ENCODE measurements at places on chromosomes 6 and 20. TPM values are rescaled to one million over a fixed set of nuclear protein-coding genes. Genes with fewer than 3 reads are reported as not detected.

The LHFPL5 gene
- total RNA-seq: not detected

DNA sequence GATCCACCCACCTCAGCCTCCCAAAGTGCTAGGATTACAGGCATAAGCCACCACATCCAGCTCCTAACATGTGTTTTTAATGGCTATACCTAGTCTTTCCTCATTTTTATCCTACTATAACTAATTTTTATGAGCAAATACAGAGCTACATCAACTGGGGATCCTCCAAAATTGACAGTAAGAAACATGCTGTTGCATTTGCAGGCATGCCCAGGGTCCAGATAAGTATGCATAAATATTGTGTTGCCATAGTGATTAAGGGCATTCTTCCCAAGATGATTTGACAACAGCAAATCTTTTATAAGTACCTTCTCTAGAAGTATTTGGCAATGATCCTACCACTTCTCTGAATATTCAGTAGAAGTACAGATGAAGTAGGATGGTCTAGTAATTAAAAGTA, 41.9 kb upstream of the MOXD1 start:
- H3K4me3 ChIP-seq: no peak overlapping the region
- DNase-seq: no peak
- peaks cover 8% of the 10 kb centered on the region for H3K4me1 ChIP-seq
- H3K27ac ChIP-seq: no peak overlapping the region
- no peaks in the 10 kb centered on the region for H3K27me3 ChIP-seq
- no peaks in the 10 kb centered on the region for H3K36me3 ChIP-seq

DNA sequence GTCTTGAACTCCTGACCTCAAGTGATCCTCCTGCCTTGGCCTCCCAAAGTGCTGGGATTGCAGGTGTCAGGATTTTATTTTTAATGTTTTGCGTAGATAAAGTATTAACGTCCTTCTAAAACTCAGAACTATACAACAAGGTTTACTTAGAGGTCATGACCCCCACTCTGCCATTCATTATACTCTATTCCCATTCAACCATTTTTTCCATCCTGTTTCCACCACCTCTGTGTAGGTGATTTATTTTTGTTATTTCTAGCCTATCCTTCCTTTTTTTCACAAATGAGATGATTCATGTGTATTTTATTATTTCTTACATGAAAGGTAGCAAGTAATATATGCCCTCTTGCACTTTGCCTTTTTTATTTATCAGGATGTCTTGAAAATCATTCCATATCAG, 138.1 kb downstream of the FARS2 start:
- H3K4me1 ChIP-seq: peaks cover 5% of the 10 kb centered on the region
- H3K36me3 ChIP-seq: no peaks in the 10 kb centered on the region
- no peak overlapping the region for H3K4me3 ChIP-seq
- no peaks in the 10 kb centered on the region for H3K27me3 ChIP-seq

DNA sequence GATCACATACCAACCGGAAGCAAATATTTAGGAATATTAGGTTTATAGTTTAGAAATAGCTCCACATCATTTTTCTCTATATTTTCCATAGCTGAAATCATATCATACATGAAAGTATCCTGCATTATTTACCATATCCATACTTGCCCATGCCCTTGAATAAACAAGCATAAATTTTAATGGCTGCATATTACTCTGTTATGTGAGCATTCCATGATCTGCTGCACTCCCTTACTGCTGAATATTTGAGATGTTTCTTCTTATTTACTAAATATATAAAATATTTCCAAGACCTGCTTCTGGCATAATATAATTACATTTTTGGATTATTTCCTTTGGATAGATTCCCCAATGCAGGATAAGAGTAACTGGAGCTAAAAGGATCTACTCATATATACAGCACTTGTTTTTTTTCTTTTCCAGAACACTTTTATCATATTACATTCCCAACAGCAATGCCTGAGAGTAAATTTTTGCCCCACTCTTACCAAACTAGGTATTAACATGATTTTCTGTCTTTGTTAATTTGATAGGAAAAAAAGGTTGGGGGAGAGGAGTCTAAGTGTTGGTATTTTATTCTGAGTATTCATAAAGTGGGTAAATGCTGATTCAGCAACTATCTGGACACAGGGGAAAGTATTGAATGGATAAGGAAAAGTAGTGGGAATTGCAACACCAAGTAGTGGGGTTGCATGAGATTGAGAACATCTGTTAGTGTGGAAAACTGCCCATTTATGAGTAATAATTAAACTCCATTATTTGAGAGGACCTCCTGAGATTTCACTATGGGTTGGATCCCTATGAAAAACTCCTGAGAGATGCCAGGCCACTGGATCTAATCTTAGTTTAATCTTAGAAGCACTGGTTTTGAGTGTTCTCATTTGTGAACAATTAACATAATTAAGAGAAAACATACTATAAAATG, 76.0 kb downstream of the MAN1A1 start:
- no peaks in the 10 kb centered on the region for H3K27me3 ChIP-seq
- H3K36me3 ChIP-seq: no peaks in the 10 kb centered on the region
- H3K27ac ChIP-seq: no peak overlapping the region
- peak; percentile 95 for DNase-seq

DNA sequence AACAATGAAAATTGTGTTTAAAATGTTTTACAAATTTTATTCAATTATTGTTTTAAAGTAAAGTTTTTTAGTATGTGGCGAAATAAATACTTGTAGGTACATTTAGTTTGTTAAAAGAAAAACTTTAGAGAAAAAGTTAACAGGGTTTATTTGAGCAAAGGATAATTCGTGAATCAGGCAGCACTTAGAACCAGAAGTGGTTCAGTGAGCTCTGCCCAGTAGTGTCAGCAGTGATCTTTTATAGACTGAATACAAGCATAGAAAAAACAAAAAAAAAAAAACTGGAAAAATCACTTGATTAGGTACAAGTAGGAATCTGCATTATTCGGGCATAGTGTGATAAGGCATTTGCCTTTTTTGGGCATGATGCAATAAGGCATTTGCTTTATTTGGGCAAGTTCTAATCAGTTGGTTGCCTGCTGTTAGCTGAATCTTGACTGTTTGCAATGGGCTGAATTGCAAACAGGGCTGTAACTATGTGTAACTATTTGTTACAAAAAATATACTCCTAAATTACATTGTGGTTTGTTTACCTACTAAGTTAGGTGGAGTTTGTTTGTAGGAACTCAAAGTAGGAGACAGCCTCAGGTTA, 122.9 kb upstream of the MMS22L start:
- no peaks in the 10 kb centered on the region for H3K4me1 ChIP-seq
- H3K27ac ChIP-seq: no peak overlapping the region
- no peak overlapping the region for H3K4me3 ChIP-seq
- no peak for DNase-seq

DNA sequence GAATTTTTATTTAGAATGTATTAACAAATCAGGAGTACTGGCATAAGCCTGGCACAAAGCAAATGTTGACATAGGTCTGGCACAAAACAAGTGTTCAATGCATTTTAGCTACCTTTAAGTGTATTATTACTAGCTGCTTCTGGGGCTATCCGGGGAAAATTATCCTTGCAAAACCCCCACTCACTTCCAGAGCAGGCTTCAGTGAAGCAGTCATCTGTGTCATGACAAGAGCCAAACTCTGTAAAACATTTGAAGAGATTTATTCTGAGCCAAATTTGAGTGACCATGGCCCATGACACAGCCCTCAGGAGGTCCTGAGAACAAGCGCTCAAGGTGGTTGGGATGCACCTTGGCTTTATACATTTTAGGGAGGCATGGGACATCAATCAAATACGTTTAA, 6.4 kb upstream of the TRIM38 start:
- no peak overlapping the region for H3K4me3 ChIP-seq
- no peaks in the 10 kb centered on the region for H3K36me3 ChIP-seq
- no peaks in the 10 kb centered on the region for H3K4me1 ChIP-seq
- H3K27me3 ChIP-seq: no peaks in the 10 kb centered on the region
- no peak overlapping the region for H3K27ac ChIP-seq

The NKAIN4 gene
- 1.1 TPM for total RNA-seq

GRCh38 chr6:163745536-163746400, 331.2 kb downstream of the QKI start:
- DNase-seq: peak; percentile 79
- H3K4me1 ChIP-seq: peaks cover 17% of the 10 kb centered on the region

DNA sequence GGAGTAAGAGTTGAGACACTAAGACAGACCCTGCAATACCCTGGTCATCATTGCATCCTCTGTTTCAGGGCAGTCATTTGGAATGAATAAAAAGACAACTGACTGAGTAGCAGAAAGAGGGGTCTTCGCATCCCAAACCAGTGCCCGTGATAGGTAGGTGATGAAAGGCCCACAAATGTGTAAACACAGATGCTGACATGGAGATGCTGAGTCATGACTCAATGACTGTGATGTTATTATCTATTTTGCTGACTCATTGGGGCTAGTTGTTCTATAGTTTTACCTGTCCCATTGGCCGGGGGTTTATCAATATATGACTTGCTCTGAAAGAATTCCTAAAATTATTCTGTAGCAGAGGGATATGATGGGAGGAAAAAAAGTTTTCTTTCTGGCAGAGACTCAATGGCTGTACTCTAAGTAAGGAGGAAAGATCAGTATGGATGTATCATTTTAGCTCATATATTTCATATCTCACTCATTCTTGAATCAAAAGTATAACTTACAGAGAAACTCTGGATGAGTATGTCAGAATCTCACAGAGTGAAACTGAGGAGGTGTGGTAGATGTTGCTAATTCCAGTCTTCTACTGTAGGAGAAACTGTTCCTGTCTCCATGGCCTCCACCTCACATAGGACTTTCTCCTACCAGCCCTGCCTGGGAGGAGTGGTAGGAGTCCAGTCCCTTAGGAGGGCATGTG, 119.9 kb upstream of the PREP start:
- H3K27ac ChIP-seq: no peak overlapping the region
- no peaks in the 10 kb centered on the region for H3K36me3 ChIP-seq
- DNase-seq: no peak
- no peaks in the 10 kb centered on the region for H3K27me3 ChIP-seq

DNA sequence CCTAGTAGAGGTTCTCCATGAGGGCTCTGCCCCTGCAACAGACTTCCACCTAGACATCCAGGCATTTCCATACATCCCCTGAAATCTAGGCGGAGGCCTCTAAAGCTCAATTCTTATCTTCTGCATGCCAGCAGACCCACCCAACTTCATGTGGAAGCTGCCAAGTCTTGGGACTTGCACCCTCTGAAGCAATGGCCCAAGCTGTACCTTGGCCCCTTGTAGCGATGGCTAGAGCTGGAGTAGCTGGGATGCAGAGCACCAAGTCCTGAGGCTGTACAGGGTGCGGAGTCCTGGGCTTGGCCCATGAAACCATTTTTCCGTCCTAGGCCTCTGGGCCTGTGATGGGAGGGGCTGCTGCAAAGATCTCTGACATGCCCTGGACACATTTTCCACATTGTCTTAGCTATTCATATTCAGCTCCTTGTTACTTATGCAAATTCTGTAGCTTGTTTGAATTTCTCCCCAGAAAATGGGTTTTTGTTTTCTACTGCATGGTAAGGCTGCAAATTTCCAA, 17.4 kb upstream of the ELOVL5 start:
- no peak for DNase-seq
- no peak overlapping the region for H3K27ac ChIP-seq
- no peaks in the 10 kb centered on the region for H3K36me3 ChIP-seq
- H3K27me3 ChIP-seq: no peaks in the 10 kb centered on the region

DNA sequence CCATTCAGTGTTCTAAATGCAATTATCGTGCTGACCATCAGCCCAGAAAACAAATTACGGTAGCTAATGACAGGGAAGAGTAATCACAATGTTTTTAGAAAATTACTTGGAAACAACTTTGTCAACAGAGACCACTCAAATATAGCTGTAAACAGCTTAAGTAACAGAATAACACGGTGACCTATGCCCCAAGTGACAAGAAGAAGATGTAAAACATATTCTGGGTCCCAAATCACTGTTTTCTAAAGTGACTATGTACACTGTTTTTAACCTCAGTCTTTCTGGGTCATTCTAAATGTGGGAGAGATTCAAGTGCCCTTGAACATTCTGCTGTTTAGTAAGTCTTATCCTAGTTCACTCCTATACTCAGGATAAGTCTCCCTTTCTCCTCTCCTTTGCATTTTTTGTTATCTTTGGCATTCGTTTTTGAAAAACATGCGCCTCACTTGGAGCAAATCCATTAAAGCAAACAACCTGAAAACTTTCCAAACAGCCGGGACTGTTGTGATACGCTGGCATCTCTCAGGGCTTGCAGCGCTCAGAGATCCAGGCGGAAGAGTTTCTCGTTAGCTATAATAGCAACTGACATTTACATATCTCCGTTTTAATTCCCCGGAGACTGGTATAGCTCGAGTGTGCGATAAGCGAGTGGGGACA, 114.5 kb upstream of the SOX4 start:
- no peak overlapping the region for H3K4me3 ChIP-seq
- H3K27ac ChIP-seq: peak overlapping the region; percentile 21
- peak; percentile 90 for DNase-seq
- H3K27me3 ChIP-seq: no peaks in the 10 kb centered on the region
- peaks cover 9% of the 10 kb centered on the region for H3K4me1 ChIP-seq

GRCh38 chr20:19858466-19859371, 100.7 kb downstream of the RIN2 start:
- H3K27ac ChIP-seq: no peak overlapping the region
- DNase-seq: peak; percentile 66
- no peaks in the 10 kb centered on the region for H3K27me3 ChIP-seq
- H3K36me3 ChIP-seq: no peaks in the 10 kb centered on the region
- no peak overlapping the region for H3K4me3 ChIP-seq

The GJA10 gene
- total RNA-seq: not detected

The CFB gene
- total RNA-seq: 0.66 TPM

The HLA-DQA1 gene
- total RNA-seq: not detected

DNA sequence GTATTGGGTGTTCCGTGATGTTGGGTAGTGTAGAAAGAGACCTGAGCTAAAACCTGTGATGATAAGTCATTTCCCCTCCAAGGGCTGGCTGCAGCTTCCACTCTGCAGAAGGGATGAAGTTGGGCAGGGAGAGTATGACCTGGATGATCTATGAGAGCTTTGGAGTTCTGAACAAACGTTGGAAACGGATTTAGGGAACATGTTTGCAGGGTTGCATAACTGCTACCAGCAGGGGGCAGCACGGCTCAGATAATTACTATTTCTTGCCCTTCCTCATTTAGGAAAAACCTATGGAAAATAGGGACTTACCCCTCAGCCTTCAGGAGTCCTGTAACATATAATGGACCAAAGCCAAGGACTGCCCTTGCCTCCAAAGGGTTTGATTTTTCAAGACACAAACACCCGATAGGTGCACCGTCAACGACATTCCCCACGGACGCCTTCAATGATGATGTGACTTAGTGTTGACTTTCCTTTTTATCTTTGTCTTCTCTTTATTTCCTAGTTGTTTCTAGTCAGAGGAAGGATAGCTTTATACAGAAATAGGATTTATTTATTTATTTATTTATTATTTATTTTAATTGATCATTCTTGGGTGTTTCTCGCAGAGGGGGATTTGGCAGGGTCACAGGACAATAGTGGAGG, 164.9 kb upstream of the SASH1 start:
- no peak overlapping the region for H3K4me3 ChIP-seq
- no peak overlapping the region for H3K27ac ChIP-seq
- DNase-seq: peak; percentile 54
- no peaks in the 10 kb centered on the region for H3K27me3 ChIP-seq
- H3K4me1 ChIP-seq: no peaks in the 10 kb centered on the region

The HSPA12B gene
- 0.18 TPM for total RNA-seq

GRCh38 chr6:169252505-169253189, 999 bp downstream of the THBS2 start:
- H3K36me3 ChIP-seq: no peaks in the 10 kb centered on the region
- H3K4me1 ChIP-seq: peaks cover 10% of the 10 kb centered on the region
- peak overlapping the region; percentile 3 for H3K4me3 ChIP-seq
- peaks cover 62% of the 10 kb centered on the region for H3K27me3 ChIP-seq
- H3K27ac ChIP-seq: no peak overlapping the region

- peaks cover 25% of the 10 kb centered on the region for H3K36me3 ChIP-seq
- no peaks in the 10 kb centered on the region for H3K27me3 ChIP-seq
- DNase-seq: peak; percentile 58
These were observed 46.8 kb downstream of the PYGB start for GRCh38 chr20:25294459-25295385.

The SPDEF gene
- 0.42 TPM for total RNA-seq

Data from cardiac muscle cell (in vitro differentiated cells and primary cell).